ENCODE measurements at places on chromosomes 2 and 18.

- H3K27ac ChIP-seq, result peak overlapping the region; percentile 91
- H3K4me3 ChIP-seq, result peak overlapping the region; percentile 73
- H3K4me1 ChIP-seq, result peaks cover 48% of the 10 kb centered on the region
These were observed 1.8 kb downstream of the IGFBP5 start for GRCh38 chr2:216693414-216694080.

DNA sequence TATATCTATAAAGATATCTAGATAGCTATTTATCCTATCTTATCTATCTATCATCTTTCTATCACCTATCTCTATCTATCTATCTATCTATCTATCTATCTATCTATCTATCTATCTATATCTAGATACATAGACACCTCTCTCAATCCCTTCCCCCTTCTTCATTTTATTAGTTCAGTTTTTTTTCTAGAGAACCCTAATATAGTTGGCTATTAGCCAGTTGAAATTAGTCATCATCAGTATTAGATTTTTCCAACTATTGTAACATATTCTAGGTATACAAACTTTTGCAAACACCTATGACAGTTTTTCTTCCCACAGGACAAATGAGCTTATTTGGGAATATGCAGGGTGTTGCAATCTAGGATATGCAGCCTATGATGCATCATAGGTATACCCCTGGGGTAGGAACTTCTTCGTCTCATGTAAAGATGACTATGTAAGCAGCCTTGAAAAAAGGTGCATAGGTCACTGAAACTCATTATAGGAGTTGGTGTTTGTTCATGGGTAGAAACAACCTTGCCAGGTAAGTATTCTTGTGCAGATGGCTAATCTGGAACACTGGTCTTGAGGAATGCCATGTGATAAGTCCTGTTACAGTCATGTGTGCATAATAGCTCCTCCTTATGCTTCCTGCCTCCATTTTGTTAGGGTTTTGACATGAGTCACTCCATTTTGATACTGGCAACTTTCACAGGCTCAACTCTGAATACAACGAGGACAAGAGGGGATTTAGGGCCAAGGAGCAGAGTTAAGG, 160.7 kb upstream of the ZSWIM2 start:
- H3K27me3 ChIP-seq, result no peaks in the 10 kb centered on the region
- no peak overlapping the region for H3K4me3 ChIP-seq
- H3K4me1 ChIP-seq, result no peaks in the 10 kb centered on the region
- H3K36me3 ChIP-seq, result no peaks in the 10 kb centered on the region
- H3K27ac ChIP-seq, result no peak overlapping the region
- DNase-seq, result no peak

- DNase-seq, result no peak
- no peak overlapping the region for H3K4me3 ChIP-seq
- H3K4me1 ChIP-seq, result peaks cover 48% of the 10 kb centered on the region
- peak overlapping the region; percentile 97 for H3K27ac ChIP-seq
These were observed 72.6 kb downstream of the TXNL1 start for GRCh38 chr18:56565551-56566345.

DNA sequence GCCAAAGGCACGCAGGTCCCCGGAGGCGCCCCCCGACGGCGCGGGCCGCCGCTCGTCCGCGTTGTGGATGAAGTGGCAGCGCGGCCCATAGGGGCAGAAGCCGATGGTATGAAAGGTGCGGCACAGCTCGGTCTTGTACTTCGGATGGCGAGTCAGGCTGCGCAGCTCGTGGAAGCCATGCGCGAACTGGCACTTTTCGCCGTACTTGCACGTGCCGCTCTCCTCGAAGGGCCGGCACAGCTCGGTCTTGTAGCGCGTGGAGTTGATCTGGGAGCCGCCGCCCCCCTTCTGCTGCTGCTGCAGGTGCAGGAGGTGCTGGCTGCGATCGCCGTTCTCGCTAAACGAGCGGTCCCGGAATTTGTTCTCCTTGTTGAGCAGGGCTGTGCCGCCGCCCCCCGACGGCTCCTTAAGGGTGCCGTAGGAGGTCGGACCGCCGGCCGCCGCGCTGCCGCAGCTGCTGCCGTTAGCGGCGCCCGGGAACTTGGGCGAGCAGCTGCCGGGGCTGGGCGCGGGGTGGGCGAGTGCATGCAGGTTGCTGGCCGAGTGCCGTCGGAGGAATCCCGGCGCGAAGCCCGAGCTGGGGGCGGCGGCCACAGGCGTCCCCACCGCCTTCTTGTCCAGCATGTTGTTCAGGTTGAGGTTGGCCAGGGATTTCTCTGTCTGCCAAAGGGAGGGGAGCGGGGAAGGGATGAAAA, 1.2 kb downstream of the ZFP36L2 start:
- peak; percentile 29 for DNase-seq
- H3K4me1 ChIP-seq, result peaks cover 39% of the 10 kb centered on the region
- peaks cover 22% of the 10 kb centered on the region for H3K36me3 ChIP-seq
- H3K27ac ChIP-seq, result peak overlapping the region; percentile 93
- no peaks in the 10 kb centered on the region for H3K27me3 ChIP-seq

DNA sequence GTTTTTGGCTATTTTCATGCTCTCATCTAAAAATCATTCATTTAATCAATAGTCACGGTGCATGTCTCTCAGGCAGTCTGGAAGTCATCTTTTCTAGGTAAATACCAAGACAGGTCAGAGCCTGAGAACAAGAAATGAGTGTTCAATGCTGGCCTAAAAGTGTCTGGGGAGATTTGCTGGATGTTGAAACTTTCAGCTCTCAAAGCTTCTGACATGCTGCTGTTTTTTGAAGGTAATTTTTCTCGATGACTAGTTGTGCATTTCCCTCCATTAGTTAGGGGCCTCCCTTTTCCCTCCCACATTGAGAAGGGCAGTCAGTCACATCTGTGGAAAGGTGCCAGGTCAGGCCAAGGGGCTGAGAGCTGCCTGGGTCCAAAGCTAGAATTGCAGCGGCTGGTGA, 115.6 kb downstream of the LPIN1 start:
- peaks cover 6% of the 10 kb centered on the region for H3K36me3 ChIP-seq
- H3K4me3 ChIP-seq, result no peak overlapping the region
- H3K27ac ChIP-seq, result no peak overlapping the region
- H3K4me1 ChIP-seq, result peaks cover 6% of the 10 kb centered on the region
- no peaks in the 10 kb centered on the region for H3K27me3 ChIP-seq
- no peak for DNase-seq

- no peaks in the 10 kb centered on the region for H3K36me3 ChIP-seq
- peaks cover 29% of the 10 kb centered on the region for H3K27me3 ChIP-seq
- H3K4me3 ChIP-seq, result no peak overlapping the region
- DNase-seq, result no peak
- peaks cover 25% of the 10 kb centered on the region for H3K4me1 ChIP-seq
- no peak overlapping the region for H3K27ac ChIP-seq
These were observed 2.5 kb downstream of the CABLES1 start for GRCh38 chr18:23137788-23138216.

- H3K36me3 ChIP-seq, result no peaks in the 10 kb centered on the region
- H3K27me3 ChIP-seq, result peaks cover 35% of the 10 kb centered on the region
- no peak for DNase-seq
- H3K27ac ChIP-seq, result no peak overlapping the region
- H3K4me3 ChIP-seq, result no peak overlapping the region
These were observed 81.6 kb downstream of the DDX1 start for GRCh38 chr2:15672961-15673918.

DNA sequence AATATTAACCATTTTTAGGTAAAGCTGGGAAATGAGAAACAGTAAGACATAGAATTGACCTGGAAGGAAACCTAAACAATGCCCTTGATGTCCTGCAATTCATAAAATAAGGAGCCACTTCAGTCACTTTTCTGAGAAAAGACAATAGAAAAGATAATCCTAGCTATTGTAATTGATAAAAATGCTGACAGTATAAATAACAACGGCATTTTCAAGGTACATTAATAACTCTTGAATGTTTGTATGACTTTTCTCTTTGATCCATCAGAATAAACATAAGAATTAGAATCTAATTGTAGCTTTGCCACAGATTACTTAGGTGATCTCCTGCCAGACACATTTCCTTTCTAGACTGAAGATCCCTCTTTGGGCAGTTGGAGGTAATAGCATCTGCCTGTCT, 719.5 kb downstream of the SLC4A3 start:
- H3K27ac ChIP-seq, result no peak overlapping the region
- H3K27me3 ChIP-seq, result peaks cover 3% of the 10 kb centered on the region
- no peak for DNase-seq
- no peak overlapping the region for H3K4me3 ChIP-seq
- H3K4me1 ChIP-seq, result no peaks in the 10 kb centered on the region
- H3K36me3 ChIP-seq, result no peaks in the 10 kb centered on the region

DNA sequence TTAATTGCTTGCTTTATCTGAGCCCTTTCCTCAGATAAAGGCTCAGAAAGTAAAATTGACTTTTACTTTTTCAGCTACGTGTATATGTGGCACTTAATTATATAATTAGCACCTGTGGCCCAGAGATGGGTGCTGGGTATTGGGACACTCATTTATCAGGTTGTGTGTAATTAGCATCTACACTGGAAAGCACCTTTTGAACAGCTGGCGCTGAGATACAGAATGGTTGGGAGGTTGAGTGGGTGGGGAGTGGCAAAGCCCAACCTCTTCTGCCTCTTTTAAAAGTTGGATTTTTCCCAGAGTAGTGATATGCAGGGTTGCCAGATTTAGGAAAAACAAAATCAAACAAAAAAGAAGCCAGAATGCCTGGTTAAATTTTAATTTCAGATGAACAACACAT, 23.9 kb downstream of the SPTBN1 start:
- peaks cover 11% of the 10 kb centered on the region for H3K4me1 ChIP-seq
- DNase-seq, result no peak
- no peak overlapping the region for H3K4me3 ChIP-seq
- H3K27me3 ChIP-seq, result no peaks in the 10 kb centered on the region

GRCh38 chr18:42530276-42530675, 575.2 kb downstream of the PIK3C3 start:
- H3K27me3 ChIP-seq, result no peaks in the 10 kb centered on the region
- no peak overlapping the region for H3K27ac ChIP-seq
- H3K4me1 ChIP-seq, result peaks cover 21% of the 10 kb centered on the region
- H3K4me3 ChIP-seq, result no peak overlapping the region

DNA sequence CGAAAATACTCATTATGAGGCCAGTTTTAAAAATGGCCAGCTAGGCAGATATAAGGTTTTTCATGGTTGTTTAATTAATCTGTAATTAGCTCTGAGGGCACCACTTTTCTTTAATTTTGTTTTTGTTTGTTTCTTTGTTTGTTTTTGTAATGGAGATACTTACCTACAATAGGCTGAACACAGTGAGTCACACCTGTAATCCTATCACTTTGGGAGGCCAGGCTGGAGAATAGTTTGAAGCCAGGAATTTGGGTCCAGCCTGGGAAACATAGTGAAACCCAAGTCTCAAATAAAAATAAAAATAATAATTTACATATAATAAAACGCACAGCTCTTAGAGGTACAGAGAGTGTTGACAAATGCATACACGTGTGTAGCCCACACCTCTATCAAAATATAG, 56.8 kb upstream of the MSH2 start:
- peak overlapping the region; percentile 97 for H3K27ac ChIP-seq
- peaks cover 40% of the 10 kb centered on the region for H3K4me1 ChIP-seq
- peak overlapping the region; percentile 98 for H3K4me3 ChIP-seq
- peaks cover 7% of the 10 kb centered on the region for H3K36me3 ChIP-seq
- no peak for DNase-seq
- H3K27me3 ChIP-seq, result no peaks in the 10 kb centered on the region

DNA sequence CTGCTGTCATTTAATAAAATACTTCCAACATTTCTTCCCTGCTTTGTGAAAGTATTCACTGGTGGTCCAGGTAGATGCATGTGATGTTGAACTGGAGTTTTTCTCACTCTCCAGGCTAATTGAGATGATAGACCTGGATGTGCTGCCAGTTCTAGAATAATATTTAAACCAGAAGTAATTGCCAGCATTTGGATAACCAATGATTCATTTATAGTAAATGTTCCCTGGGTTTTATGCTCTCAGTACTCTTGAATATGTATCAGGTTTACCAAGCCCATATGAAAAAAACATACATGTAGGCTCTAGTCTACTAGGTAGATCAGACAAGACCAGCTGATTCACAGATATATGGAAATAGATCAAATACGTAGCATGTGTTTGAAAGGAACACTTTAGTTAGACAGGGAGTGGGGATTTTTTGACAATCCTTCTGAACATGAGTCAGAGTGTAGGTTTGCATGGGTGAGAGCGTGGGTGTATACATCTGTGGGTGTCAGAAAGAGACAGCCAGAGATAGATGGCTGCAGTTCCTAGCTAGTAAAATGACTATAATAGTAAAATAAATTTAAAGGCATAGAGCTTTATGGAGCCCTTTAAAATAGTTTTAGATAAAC, 115.1 kb downstream of the NAB1 start:
- no peaks in the 10 kb centered on the region for H3K36me3 ChIP-seq
- no peak overlapping the region for H3K27ac ChIP-seq
- no peak for DNase-seq
- H3K4me3 ChIP-seq, result no peak overlapping the region
- H3K4me1 ChIP-seq, result peaks cover 23% of the 10 kb centered on the region

GRCh38 chr18:48129621-48130082, 199.2 kb upstream of the SMAD2 start:
- H3K4me3 ChIP-seq, result no peak overlapping the region
- DNase-seq, result no peak
- H3K36me3 ChIP-seq, result no peaks in the 10 kb centered on the region

- H3K4me3 ChIP-seq, result no peak overlapping the region
- no peaks in the 10 kb centered on the region for H3K27me3 ChIP-seq
- no peak for DNase-seq
These were observed 21.9 kb upstream of the NCOA1 start for GRCh38 chr2:24469148-24469650.

DNA sequence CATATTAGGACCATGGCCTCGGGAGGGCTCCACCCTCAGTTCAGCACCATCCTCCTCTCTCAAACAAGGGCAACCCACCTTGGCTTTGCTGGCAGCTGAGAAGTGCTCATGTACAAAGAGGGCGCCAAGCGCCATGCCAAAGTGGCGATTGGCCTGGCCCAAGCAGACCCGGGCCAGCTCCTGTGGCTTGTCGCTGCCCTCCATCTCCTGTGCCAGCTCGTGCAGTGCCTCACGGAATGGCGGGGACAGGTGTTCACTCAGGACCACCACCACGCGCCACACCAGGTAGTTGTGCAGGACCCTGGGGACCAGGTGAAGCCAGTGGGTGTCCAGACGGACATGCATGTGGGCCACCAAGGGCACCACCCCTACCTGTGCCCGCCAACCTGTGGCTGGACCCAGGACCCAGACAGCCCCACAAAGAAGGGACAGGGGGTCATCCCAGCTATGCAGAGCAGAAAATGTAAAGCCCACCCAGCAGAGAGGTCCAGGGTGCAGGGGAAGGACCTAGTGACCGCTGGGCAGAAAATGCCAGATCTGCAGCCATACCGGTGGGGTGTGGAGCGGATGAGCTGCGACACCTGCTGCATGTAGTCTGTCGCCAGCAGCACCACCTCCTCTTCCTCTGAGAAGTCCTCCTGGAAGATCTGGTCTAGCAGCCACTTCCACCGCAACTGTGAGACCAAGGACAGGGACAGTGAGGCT, 3.6 kb downstream of the ECEL1 start:
- DNase-seq, result no peak
- no peak overlapping the region for H3K4me3 ChIP-seq
- no peaks in the 10 kb centered on the region for H3K4me1 ChIP-seq
- H3K27ac ChIP-seq, result no peak overlapping the region

GRCh38 chr2:143885461-143885860, 634.5 kb downstream of the ZEB2 start:
- no peak for DNase-seq
- no peaks in the 10 kb centered on the region for H3K4me1 ChIP-seq
- no peaks in the 10 kb centered on the region for H3K27me3 ChIP-seq
- no peaks in the 10 kb centered on the region for H3K36me3 ChIP-seq

GRCh38 chr2:170878066-170878465, 51.0 kb upstream of the GORASP2 start:
- DNase-seq, result no peak
- H3K27ac ChIP-seq, result no peak overlapping the region
- peaks cover 4% of the 10 kb centered on the region for H3K4me1 ChIP-seq

Measured in progenitor cell of endocrine pancreas (in vitro differentiated cells).